ENCODE measurements at places on chromosomes 6 and 20. TPM values are rescaled to one million over a fixed set of nuclear protein-coding genes. Genes with fewer than 3 reads are reported as not detected.

Gene PRR18
- 0.25 TPM for total RNA-seq

Gene PLTP
- 18.2 TPM for total RNA-seq

Gene CRISP3
- not detected for total RNA-seq

Gene TNF
- not detected for total RNA-seq

Gene EYA2
- total RNA-seq: 1.5 TPM

Gene PACRG
- total RNA-seq: 5.4 TPM

Gene AARS2
- 10.6 TPM for total RNA-seq

Gene SPATA25
- 0.25 TPM for total RNA-seq

Gene ASIP
- not detected for total RNA-seq

Gene OR2J2
- not detected for total RNA-seq

Gene TRERF1
- 3.2 TPM for total RNA-seq

Gene POU5F1
- not detected for total RNA-seq

Gene TAGAP
- 0.49 TPM for total RNA-seq

Gene IPCEF1
- total RNA-seq: 10.1 TPM

Gene PDRG1
- 7.1 TPM for total RNA-seq

Gene BEND3
- total RNA-seq: 6.4 TPM

Gene PPP1R3G
- total RNA-seq: 1.5 TPM

Gene C20orf144
- total RNA-seq: not detected

Gene CAPN11
- 0.25 TPM for total RNA-seq

Gene CTSZ
- 10.6 TPM for total RNA-seq

Gene PBOV1
- not detected for total RNA-seq

Gene HLA-DQB1
- total RNA-seq: not detected

Gene HEY2
- total RNA-seq: 0.98 TPM

Gene MUC21
- total RNA-seq: not detected

Gene UNC5CL
- total RNA-seq: 0.25 TPM

Gene NOX3
- total RNA-seq: not detected

Gene FAM162B
- total RNA-seq: 1.2 TPM

Gene SCGN
- 30.7 TPM for total RNA-seq

Gene TGM3
- 0.25 TPM for total RNA-seq

Gene FERMT1
- total RNA-seq: 1.5 TPM

Gene GPX5
- not detected for total RNA-seq

Gene LPIN3
- total RNA-seq: 0.49 TPM

Gene OR11A1
- total RNA-seq: not detected

Gene HLA-DMB
- total RNA-seq: 0.49 TPM

Gene POM121L2
- not detected for total RNA-seq

Gene SLC17A3
- total RNA-seq: not detected

Gene SYCP2
- total RNA-seq: 2.2 TPM

Gene RAET1E
- not detected for total RNA-seq

Gene LTB
- not detected for total RNA-seq

Gene DYNLT2
- total RNA-seq: 3.2 TPM

Gene CD40
- 0.49 TPM for total RNA-seq

Gene ARMH2
- not detected for total RNA-seq

Gene MCUR1
- total RNA-seq: 25.8 TPM

Gene LY6G5B
- 3.4 TPM for total RNA-seq

Gene PGBD1
- total RNA-seq: 15.5 TPM

Gene TBX18
- 5.4 TPM for total RNA-seq

Gene BPIFA1
- total RNA-seq: not detected

Gene BPIFB4
- not detected for total RNA-seq

Gene IP6K3
- not detected for total RNA-seq

Gene PGC
- 0.49 TPM for total RNA-seq

Gene ASF1A
- total RNA-seq: 19.2 TPM

Gene RFX6
- total RNA-seq: not detected

Gene SCRT2
- 4.7 TPM for total RNA-seq

Gene MYLK4
- total RNA-seq: 0.49 TPM

Gene ATXN1
- 52.4 TPM for total RNA-seq

Gene MC3R
- not detected for total RNA-seq

All from temporal lobe (tissue), 4 donors.